CD4-positive, alpha-beta T cell treated with Interleukin-21 for 1 hour (primary cell): ENCODE measurements at places on chromosomes 11 and 22.

- no peak for DNase-seq
Observed at GRCh38 chr22:29615705-29616327, 12.4 kb downstream of the NF2 start.

GRCh38 chr11:20973940-20974559 is 304.7 kb downstream of the NELL1 start:
- DNase-seq = no peak

DNA sequence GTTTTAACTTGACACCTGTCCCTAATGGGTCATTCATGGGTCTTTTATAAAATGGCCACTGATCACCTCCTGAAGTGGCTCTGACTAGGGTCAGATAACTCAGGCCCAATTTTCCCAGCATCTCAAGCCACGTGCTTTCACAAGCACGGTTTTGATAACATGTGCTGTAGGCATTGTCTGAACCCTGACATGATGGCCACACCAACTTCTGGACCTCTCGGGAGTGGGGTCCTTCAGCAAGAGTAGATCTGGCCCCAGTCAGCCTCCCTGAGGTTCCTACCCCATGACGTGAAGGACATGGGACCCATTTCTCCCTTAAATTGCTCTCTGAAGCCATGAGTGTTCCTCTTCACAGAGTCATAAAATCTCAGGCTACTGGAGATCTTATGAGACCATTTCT is 60.4 kb upstream of the CCND1 start:
- DNase-seq = no peak

DNA sequence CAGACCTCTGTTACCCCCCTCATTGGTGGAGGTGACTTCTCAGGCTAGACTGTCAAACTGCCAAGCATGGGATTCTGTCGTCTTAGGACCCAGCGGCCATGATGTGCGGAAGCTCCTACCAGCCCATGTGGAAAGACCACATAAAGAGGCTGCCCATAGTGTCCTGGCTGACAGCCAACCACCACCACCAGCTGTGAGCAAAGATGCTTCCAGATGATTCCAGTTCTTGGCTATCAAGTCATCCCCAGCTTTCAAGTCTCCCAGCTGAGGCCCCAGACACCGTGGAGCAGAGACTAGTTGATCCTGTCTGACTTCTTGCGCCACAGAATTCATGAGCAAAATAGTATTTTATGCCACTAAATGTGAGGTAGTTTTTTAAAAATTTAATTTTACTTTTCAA is 32.9 kb downstream of the SCUBE1 start:
- DNase-seq = no peak

DNA sequence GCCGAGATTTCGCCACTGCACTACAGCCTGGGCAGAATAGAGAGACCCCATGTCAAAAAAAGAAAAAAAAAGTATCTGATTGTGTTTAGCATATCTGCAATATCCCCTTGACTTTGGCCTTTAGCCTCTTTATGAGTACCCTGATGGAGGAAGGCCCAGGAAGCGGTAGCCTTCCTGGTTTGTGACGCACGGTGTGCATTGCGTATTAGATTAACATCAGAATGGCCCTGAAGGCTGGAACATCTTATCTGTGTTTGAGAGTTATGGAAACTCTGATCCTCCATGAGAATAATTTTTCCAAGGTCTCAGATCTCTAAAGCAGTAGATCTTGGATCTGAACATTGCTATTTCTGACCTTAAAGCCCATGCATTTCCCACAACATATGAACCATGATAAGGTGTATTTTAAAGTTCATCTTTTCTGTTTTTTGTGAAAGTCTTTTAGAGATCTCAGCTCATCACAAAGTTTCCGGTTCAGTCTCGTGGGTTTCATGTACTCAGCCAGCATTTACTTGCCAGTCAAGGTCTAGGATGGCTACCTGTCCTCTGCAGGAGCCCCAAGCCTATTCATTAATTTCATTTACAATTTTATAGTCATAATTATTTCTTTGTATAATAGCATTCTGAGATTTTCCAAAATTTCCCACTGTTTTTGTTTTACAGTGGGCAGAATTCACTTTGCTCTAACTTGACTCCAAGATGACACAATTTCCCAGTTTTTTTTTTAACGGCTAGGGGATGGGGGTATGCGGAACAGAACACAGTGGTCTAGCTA is 605 bp upstream of the FDX1 start:
- peak; percentile 15 for DNase-seq

GRCh38 chr22:40557972-40558371 is 78.5 kb downstream of the MRTFA start:
- DNase-seq = no peak
